Neural crest cell (in vitro differentiated cells): ENCODE measurements at places on chromosomes 7 and 10.

GRCh38 chr7:41837916-41838315 lies 135.0 kb upstream of the INHBA start:
- no peak for DNase-seq

DNA sequence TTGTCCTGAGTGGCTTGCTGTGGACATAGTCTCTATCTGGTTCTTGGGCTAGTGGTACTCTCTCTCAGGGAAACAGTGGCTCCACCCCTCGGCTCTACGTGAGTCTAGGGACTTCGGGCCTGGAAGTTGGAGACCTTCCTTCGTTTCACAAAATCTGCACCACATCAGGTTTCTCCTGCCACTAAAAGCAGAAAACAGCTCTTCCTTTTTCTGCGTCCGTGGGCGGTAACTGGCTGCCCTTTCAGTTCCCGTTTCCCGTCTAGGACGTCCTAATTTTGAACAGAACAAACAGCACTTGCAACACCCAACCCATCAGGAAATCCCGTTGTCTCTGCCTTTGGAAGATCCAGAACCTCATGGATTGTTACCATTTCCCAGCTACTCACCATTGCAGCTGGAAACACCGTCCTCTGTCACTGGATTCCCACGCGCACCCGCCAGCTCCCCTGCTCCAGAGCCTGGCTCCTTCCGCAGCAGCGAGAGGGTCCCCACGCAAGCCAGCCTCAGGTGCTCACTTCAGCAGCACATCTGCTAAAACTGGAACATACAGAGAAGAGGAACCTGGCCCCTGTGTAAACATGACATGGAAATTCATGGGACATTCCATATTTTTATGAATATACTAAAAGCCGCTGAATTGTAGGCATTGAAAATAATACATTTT lies 311.4 kb upstream of the AKR1E2 start:
- DNase-seq = no peak

DNA sequence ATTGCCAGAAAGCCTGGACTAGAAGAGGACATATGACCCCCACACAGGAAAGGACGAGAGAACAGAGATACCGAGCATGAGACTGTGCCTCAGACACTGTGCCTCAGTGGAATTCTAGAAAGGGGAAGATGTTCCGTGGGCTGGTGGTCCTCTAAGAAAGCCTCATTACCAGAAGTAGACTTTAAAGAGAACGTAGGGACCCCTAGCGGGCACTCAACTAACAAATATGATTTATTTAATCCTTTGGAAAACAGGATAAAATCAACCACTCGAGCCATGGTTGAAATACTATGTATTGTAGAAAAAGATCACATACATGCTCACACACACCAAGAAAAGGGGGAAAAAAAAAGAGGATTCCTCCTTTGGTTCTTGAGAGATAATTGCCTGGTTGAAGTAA lies 701.2 kb upstream of the SORCS1 start:
- no peak for DNase-seq

- DNase-seq = no peak
Observed at GRCh38 chr7:107386548-107387102, 83.2 kb upstream of the GPR22 start.

DNA sequence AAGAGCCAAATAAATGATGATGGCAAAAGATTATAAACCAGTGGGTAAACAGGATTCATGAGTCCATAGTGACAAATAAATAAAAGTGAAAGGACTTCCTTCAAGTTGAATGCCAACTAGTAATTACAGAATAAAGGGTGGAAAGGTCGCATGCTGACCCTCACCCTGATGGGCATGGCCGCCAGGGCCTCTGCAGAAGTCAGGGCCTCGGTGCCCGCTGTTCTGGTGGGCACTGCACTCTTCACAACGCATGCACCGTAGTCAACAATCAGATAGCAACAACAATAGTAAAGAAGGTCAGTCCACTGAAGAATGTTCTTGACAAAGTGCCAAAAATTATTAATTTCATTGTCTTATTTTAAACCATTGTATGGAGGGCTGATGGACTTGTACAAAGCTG lies 123.2 kb upstream of the LANCL2 start:
- no peak for DNase-seq
